Chondrocyte (in vitro differentiated cells): ENCODE measurements at places on chromosomes 3 and 15. TPM values are rescaled to one million over a fixed set of nuclear protein-coding genes. Genes with fewer than 3 reads are reported as not detected.
A peak's percentile ranks its signal among the peaks of the same experiment; 100 is the strongest.

TPRG1 gene
- total RNA-seq = 1.3 to 3.1 TPM (median 3.0 TPM) in 3 replicates

CCR9 gene
- total RNA-seq = not detected in 3 replicates

FAM174B gene
- total RNA-seq = 11.0 to 24.0 TPM (median 21.9 TPM) in 3 replicates

GRCh38 chr3:48656061-48656840, 6.4 kb downstream of the CELSR3 start:
- no peak for DNase-seq

GRCh38 chr3:131007782-131008181, 18.8 kb downstream of the ASTE1 start:
- DNase-seq = no peak

DNA sequence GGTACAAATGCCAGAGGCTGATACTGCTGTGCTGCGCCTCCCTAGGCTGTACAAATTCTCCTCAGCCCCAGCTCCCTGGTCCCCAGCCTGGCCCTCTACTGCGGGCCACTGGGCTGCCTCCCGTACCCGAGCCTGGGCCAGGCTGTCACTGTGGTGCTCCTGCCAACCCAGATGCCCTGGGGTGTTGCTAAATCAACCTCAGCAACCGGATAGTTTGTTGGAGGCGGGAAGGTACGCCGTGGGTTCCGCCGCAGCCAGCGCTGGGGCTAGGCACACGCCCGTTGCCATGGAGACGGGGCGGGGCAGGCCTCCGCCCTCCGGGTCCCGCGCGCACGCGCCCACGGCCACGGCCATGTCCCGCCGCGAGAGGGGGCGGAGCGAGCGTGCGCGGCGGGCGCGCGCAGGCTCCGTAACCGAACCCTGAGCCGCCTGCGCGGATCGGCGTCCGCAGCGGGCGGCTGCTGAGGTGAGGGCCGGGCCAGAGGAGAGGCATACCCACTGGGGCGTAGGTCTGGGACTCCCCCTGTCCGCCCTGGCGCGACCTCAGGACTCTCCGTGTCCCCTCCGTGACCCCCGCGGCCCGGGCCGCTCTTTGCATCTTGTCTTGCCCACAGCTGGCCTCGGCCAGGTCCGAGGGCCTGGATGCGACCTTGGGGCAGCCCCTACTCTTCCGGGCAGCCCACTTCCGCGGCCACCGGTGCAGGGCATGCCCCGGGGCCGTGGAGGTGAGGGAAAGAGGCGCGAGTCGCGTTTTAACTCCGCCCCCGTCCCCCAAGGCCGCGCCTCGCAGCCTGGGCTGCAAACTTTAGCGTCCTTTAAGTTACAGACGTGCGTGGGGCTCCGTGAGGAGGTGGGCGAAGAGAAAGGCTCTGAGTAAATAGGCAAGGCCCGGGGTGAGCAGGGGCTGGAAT, at the start of gene TEX264:
Gene TEX264, plus strand, starts transcription at position 430 of the 911 bp plus-strand sequence. CDS start 3,053 bp downstream, outside the sequence.
- no peak for DNase-seq

GRCh38 chr15:73928241-73928579, 1.9 kb downstream of the LOXL1 start:
- peak; percentile 55 for DNase-seq

DNA sequence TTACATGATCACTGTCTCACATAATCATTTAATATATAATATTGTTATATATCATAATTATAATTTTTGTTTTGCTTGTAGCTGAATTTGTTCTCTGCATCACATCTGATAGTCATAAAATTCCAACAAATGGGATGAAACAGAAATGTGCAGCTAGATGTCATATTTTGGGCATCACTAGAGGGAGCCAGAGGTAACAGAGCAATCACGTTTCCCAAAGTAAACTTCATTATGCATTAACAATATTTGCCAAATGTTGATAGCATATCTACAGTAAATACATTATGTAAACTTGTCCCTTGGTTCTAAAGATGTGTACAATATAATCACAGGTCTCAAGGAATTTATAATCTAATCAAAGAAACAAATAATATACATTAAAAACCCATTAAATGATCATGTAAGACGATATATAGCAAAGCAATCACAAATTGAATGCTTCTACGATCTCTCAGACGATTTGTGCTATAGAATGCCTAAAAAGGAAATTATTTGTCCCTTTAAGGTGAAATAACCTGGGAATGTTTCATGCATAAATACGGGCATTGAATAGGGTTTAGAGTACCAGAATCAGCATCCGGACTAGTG, 234.2 kb upstream of the MCTP2 start:
- DNase-seq = no peak

DNA sequence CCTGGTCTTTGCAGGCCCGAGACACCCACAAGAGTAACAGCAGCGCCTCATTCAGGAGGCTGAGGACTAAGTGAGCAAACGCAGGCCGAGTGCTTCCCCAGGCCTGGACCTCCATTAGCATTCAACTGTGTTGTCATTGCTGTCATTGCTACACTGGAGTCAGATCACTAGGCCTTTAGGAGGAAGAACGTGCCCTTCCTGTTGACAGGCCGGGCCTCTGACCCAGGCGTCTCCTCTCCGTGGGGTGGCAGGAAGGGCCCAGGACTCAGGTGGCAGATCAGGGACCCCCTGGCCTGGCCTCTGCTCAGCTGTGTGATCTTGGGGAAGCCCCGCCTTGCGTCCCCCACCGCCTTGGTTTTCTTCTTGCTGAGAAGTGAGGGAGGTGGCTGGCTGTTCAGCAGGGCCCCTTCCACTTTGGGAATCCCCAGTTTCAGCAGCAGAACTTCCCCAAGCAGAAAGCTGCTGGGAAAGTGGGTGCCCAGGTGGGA, 19.1 kb downstream of the ZDHHC19 start:
- DNase-seq = no peak

DNA sequence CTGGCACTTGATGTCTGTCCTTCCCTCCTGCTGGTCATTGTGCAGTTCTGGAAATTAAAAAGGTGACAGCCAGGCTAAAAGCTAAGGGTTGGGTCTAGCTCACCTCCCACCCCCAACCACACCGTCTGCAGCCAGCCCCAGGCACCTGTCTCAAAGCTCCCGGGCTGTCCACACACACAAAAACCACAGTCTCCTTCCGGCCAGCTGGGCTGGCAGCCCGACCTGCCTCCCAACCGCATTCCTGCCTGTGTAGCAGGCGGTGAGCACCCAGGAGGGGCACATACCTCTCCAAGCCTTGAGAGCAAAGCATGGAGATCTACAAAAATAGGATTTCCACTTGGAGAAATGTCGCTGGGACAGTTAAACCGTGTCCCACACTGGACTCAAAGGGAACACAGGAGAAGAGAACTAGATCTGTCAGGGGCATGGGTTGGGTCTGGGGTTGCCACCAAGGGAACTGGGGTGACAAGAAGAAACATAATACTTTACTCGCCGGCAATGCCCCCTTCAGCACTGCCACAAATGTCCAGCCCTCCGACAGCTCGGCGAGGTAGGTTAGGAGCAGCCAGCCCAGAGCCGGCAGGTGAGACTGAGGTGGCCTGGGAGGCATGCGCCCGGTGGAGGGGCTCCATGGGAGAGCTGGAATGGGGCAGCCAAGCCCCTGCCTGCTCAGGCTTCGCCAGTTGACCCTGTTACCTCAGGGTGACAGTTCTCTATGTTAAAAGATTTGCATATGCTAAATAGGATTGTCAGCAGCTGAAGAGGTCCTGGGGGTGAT, 52.2 kb downstream of the EXOG start:
- DNase-seq = no peak

GRCh38 chr3:42683875-42684598, 1.3 kb upstream of the KLHL40 start:
- DNase-seq = no peak

DNA sequence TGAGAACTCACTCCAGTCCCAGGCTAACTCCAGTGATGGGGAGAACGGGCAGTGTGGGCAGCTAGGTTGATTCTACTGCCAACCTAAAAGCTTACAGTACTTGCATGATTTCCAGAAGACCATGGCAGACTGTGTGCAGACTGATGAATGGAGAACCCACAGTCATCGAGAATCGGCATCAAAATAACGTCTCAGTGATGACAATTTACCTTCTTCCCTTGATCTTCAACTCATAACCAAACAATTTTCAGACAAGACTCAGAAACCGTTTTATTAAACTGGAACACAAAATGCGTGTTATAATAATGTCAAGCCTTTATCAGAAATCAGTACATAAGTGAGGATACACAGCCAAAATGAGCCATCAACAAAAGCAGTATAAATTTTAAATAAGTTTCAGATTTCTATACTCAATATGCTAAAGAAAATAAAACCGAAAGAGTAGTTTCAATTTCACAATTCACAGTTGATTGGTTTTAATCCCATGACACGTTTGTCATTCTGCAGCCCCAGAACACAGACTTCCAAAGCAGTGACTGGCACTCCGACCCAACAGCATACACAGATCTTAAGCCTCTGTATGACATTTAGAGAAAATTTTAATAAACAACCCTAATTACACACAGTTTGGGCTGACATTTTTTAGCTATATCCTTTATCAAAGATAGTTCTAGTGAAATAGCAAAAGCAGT, 54.5 kb downstream of the ZMAT3 start:
- no peak for DNase-seq

GRCh38 chr3:112124907-112125607, 8.0 kb downstream of the GCSAM start:
- no peak for DNase-seq

DNA sequence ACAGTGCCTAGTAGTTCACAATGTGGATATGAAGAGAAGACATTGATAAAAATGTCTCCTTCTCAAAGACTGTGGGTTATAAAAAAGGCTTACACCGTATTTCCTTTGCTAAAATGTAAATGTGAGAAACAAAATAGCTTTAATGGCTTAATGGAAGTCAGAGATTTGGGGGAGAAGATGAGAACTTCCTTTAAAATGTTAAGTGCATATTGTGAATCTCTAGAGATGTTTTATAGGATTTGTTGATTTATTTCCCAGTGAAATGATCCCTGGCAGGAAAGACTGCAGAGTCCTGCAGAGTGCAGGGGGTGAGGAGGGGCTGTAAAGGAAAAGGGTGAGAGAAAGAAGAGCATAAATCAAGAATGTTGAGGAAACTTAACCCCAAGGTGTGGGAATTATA, 305.1 kb downstream of the GAP43 start:
- no peak for DNase-seq

- no peak for DNase-seq
Observed at GRCh38 chr15:49673861-49674260, 53.0 kb downstream of the DTWD1 start.

GRCh38 chr3:56147354-56147753, 320.9 kb downstream of the ERC2 start:
- no peak for DNase-seq

GRCh38 chr3:72322264-72322976, 525.8 kb downstream of the SHQ1 start:
- no peak for DNase-seq

DNA sequence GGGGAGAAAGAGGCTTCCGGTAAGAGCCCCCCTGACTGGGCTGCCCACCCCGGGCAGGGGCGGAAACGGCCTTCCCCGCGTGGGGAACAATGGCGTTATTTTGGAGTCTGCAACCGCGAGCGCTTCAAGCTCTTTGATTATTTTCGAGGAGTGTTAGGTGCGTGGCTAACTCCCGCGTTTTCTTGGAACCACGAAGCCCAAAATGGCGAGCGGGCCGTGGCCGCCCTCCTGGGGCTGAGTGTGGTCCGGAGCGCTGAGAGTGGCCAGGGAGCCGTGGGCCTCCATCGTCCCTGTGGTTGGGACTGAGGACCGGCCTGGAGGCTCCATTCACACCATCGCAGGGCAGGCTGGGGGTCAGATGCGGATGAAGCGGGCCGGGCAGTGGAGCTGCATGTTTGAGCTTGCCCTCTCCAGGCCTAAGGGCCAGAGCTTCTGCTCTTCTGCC, 44.6 kb upstream of the POLG start:
- DNase-seq = no peak

DNA sequence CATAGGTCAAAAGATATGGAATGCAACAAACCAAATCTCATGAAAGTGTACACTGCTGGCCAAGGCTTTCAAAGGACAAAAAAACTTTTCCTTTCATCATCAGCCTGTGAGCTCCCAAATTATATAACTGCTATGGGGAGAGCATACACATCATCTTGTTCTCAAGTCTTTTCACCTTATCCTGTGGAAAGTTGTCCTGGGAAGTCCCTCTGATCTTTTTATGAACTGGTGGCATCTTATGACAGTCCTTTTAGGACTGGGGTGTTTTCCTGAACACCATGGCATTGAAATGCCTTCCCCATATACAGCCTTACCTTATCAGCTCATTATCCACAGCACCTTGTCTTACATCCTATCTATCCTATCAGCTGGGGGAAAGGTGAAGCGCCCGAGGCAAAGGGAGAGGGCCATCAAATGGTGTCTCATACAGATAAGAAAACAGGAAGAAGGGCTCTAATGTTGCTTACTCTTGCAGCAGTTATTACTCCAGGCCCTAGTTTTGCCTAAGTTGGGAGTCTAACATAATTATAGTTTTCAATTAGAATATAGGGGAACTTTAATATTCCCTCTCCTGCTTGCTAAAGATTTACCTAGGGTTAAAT, 61.5 kb upstream of the GOLIM4 start:
- DNase-seq = no peak
